ENCODE measurements at places on chromosomes 1 and 21.
A peak's percentile ranks its signal among the peaks of the same experiment; 100 is the strongest.

GRCh38 chr1:29470087-29470787 is 233.9 kb downstream of the PTPRU start:
- DNase-seq = peak; percentile 28

GRCh38 chr1:234645474-234645953 is 35.5 kb upstream of the IRF2BP2 start:
- no peak for DNase-seq

- DNase-seq = no peak
Measured at GRCh38 chr1:68384872-68385411, 64.8 kb downstream of the RPE65 start.

- no peak for DNase-seq
Measured at GRCh38 chr1:24708938-24709337, 36.3 kb upstream of the CLIC4 start.

DNA sequence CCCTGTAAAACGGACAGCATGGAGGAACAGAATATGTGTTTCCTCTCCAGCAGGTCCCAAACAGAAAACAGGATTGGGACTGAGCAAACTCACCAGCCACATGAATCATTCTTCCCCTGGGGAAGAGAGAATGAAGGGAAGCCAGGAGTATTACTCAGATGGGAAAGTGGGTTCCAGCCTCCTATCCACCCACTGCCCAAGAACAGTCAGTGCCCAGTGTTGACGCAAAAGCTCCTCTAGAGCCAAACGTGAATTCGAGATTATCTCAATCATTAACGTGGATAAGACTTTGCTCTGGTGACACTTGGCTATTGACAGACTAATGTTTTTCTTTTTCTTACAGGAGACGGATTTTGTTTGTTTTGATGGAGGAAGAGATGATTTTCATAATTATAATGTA is 9.3 kb downstream of the MIA3 start:
- no peak for DNase-seq

- DNase-seq = peak; percentile 76
Measured at GRCh38 chr1:170664828-170665612, 1.1 kb downstream of the PRRX1 start.

- peak; percentile 33 for DNase-seq
Measured at GRCh38 chr1:66331658-66332547, 202.1 kb upstream of the SGIP1 start.

- no peak for DNase-seq
Measured at GRCh38 chr1:228150120-228150460, 360 bp downstream of the GJC2 start.

DNA sequence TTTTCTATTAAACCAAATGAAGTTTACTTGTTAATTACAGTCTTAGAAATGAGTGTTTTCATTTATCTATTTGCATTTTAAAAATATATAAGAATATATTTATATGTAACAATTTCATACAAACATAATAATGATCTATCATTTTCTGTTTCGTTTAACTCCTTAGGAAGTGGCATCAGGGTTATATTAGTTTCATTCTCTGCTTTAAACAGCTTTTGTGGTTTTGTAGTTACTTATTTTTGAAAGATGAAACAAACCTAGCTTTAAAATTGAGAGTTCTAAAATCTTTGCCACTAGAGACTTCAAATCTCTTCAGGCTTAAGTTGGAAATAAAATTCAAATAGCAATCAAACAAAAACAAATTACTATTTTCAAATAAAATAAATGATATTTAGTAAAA is 2110.6 kb downstream of the MRPL39 start:
- no peak for DNase-seq

GRCh38 chr1:193417403-193417802 is 231.0 kb upstream of the B3GALT2 start:
- no peak for DNase-seq

DNA sequence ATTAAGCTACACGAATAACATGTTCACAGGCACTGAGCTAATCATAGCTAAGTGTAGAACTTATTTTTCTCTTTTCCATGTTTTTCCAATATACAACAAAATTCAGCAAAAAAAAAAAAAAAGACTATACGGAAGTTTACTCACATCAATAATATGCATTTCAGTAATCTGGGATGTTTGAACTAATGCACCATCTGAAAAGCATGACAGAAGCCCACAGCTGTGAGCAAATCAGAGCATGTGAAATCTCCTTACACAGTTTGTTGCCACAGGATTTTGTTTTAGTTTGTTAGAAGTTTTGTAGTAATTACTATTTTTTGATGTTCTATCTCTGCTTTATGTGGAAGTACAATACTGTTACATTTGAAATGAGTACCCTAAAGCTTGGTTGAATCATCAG is 1051.7 kb downstream of the TTLL7 start:
- DNase-seq = no peak

DNA sequence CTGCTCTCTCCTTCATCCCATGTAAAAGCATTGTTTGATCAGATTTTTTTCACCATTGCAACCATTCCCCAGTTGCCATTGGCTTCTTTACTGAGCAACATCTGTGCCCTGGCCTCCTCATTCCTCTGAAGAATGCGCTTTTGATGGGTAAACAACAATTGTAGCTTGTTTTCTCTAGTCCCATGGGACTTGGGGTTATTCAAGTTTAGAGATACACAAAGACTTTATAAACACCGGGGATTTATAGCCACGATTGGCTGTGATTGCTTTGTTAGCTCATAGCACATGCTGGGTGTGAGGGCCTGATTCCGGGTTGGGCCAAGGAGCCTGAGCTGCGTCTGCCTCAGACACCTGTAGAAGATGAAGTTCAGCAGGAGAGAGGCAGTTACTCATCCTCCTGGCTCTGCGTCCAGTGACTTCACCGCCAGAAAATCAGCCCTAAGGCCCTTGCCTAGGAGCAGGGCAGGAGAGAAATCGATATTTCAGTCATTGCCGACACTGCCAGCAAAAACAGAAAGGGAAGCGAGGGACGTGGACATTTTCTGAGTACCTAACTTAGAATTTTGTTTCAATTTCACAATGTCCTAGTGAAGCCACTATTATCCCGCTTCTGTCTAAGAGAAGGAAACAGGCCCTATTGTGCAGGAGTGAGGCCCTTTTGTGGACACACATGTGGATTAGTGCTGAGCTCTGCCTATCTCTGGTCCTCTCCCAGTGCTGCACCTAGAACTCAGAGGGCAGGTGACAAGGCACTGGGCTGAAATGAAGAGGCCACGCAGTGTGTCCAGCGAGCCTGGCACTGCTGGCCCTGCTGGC is 159.8 kb upstream of the USP24 start:
- DNase-seq = no peak

GRCh38 chr1:39164256-39164655 is 40.2 kb upstream of the MACF1 start:
- no peak for DNase-seq

GRCh38 chr1:99652881-99653281 is 7.0 kb downstream of the PALMD start:
- DNase-seq = no peak

GRCh38 chr1:40839943-40840335 is 22.2 kb downstream of the CITED4 start:
- DNase-seq = no peak

- no peak for DNase-seq
Measured at GRCh38 chr1:173495609-173496267, 18.6 kb downstream of the PRDX6 start.

DNA sequence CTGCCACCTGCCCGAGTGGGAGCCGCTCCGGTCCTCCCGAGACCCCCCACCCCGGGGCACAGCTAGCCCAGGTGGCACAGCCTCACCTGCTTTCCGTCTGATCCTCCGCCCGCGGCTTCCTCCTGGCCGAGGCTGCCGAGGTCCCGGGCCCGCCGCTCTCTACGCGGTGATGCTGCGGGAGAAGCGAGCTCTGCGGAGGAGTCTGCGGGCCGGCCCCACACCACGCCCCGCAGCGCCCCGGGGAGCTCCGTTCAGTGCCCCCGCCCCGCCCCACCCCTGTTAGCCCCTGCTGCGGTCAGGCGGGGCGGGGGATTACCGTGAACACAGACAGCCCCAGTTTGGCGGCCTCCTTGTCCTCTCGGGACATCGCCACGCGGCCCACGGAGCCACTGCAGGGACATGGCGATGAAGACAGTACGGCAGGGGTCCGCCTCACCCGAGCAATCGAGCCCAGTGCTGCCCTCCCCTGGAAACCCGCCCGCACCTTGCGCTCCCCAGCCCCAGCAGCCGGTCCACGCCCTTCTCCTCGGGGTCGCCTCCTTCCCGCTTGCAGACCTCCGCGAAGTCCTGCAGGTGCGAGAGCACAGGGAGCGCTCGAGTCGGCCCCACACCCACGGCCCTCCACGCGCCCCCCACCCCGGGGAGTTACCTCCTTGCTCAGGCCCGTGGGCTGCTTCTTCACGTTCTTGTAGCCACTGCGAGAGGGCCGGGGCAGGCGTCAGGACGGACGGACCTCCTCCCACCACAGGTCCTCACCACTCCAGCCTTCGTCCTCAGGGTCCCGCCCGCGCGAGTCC is 933 bp downstream of the C1orf35 start:
- peak; percentile 95 for DNase-seq

DNA sequence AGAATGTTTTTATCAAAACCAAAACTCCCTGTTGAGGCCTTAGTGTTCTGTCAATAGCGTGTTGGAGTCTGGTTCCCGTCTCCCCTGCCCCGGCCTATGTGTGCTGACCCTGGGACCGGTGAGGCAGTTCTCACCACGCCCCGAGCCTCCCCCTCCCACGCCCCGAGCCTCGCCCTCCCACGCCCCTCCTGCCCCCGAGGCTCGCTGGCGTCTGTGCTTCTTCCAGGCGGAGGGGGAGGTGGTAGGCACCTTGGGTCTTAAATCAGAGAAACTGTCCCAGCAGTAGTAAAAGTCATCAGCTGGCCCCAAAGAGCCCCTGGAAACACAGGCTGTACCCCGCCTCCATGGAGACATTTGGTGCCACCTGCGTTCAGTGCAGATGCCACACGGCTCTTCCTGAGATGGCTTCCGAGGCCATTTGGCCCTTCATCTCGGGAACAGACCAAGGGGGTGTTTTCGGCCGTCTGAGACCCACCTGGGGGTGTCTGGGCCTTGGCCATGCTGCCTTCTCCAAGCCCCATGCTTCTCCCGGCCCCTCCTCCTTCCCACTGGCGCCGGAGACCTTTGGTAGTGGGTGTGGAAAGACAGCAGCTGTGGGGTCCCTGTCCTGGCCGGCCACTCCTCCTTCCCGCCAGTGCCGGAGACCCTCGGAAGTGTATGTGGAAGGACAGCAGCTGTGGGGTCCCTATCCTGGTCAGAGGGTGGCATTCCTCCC is 44.7 kb downstream of the SKI start:
- no peak for DNase-seq

DNA sequence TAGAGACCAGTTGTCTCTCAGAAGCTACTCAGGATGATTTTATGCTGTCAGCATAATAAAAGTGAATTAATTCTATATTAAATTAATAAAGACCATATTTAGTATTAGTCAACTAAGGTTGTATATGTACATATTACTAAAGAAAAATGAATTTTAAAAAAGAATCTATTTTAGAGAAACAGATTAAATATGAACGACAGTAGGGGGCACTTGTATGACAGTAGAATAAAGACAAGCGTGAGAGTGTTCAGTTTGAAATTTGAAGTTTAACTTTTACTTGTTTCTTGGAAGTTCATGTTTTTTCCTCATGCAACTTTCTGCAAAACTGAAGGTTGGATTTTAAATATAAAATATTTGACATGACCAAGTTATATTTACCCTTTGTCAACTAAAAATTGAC is 67.9 kb upstream of the MACF1 start:
- no peak for DNase-seq

DNA sequence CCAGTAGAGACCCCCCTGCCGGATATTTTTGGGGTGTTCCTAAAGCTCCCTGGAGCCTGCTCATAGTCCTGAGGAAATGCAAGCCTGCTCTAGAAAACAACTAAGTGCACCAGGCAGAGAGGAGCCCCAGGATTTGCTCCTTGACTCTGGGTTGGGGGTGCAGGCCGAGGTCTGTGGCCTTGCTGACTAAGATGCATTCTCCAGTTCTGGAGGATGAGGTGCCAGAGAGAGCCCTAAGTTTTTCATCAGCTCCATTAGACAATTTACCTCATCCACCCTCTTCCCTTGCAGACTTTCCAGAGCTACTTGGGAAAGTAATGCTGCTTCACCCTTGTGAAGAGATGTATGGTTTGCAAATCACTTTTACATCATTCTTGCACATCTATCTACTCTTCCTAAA is 9.1 kb downstream of the TUFT1 start:
- no peak for DNase-seq

Measured in H7 (cell line).